Stimulated activated CD8-positive, alpha-beta memory T cell treated with anti-CD3 and anti-CD28 coated beads, Interleukin-7, amount 100 ng/mL, for 48 hours (primary cell): ENCODE measurements at places on chromosomes 12 and 14.

GRCh38 chr12:99736760-99737269, 89.3 kb downstream of the GARIN6 start:
- DNase-seq: no peak

GRCh38 chr12:12624498-12624992, 12.9 kb downstream of the CREBL2 start:
- DNase-seq: no peak

- DNase-seq: no peak
Observed at GRCh38 chr12:124673801-124674617, 106.6 kb upstream of the NCOR2 start.

DNA sequence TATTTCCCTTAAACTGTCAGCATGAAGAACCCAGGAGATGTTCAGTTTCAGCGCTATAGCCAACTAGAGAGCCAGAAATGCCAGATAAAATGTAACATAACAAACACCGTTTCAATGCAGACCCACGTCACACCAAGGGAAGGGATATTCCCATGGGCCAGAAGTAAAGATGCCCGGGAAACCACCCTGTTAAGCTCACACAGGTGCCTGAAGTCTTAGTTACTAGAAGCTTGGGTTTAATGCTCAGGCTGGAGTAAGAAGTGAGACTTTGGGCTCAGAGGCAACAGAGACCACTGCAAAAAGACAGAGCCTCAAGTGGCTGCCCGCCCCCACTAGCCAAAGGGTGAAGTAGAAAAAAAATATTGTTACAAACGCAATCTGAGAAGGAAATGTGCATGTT, 52.3 kb downstream of the SYNE3 start:
- no peak for DNase-seq

GRCh38 chr12:65609359-65609771, 214.9 kb upstream of the HMGA2 start:
- no peak for DNase-seq

GRCh38 chr12:124391340-124392261, 96.7 kb downstream of the RFLNA start:
- peak; percentile 29 for DNase-seq

GRCh38 chr12:104866291-104866690, 91.8 kb downstream of the SLC41A2 start:
- DNase-seq: no peak

- no peak for DNase-seq
Observed at GRCh38 chr12:119804011-119804641, 73.0 kb downstream of the CIT start.

GRCh38 chr12:97308576-97309198, 153.9 kb upstream of the RMST start:
- DNase-seq: no peak

DNA sequence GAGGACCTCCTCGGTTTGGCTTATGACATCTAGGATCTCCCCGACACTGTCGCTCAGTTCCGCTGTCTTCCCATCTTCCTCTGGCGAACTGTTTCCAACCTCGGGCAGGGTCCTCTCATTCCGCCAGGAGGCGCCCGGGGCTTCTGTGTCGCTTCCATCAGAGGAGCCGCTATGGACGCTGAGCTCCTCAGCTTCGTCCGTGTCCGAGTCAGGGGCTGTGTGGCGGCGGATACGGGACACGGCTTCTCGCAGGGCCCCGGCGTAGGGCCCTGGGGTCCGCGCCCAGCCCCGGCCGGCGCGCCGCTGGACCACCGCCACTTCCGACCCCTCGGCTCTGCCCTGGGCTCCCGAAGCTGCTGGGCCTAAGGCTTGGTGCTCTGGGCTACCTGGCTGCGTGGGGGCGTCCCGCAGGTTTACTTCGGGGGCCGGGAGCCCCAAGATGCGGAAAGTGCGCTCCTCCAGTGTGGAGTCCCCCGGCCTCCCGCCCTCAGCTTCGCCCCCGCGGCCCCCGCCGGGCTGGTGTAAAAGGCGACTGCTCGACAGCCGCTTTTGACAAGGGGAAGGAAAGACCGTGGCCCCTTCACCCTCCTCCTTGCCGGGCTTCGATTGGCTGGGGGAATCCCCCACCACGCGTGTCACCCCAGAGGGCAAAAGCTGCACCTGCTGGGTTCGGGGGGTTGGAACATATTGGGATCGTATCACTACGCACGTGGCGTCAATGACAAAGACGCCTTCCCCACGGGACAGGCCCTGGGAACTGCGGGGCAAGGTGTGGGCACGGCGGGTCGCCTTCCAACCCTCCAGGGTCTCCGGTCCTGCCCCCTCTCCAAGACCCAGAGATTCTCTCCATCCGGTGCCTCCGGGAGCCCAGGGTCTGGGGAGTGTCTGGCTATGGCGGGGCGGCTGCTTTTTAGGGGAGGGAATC, 2.1 kb downstream of the DDN start:
- DNase-seq: no peak

DNA sequence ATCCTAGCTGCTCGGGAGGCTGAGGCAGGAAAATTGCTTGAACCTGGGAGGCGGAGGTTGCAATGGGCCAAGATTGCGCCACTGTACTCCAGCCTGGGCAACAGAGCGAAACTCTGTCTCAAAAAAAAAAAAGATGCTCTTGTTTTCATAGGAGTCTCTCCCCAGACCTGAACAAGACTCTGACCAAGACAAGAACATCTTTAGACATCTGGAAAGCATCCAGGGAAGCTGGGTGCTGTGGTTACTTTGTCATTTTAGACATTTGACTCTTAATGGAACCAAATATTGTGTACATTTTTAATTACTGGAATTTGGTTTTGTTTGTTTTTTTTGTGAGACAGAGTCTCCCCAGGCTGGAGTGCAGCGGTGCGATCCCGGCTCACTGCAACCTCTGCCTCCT, 21.1 kb upstream of the ATF1 start:
- DNase-seq: no peak

GRCh38 chr14:80202888-80203562, 8.3 kb downstream of the DIO2 start:
- no peak for DNase-seq

DNA sequence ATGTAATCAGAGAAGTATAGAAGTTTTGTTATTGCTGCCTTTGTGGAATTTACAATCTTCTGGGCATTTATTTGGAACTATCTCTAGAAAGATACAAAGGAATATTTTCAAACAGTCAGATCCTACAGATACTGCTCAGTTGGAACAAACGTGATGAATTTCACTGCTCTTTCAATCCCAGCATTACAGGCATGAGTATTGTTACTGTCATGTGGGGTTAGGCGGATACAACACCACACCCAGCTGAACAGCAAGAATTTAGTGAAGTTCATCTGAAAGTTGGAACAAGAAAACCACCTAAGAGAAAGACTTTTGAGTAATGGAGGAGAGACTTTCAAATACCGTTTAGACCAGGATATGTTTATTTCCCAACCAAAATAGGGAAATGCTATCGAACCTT, 123.3 kb upstream of the PLXNC1 start:
- no peak for DNase-seq

GRCh38 chr14:72008666-72009065, 76.4 kb downstream of the RGS6 start:
- no peak for DNase-seq

- DNase-seq: no peak
Observed at GRCh38 chr12:102781117-102781516, 135.9 kb downstream of the PAH start.

- DNase-seq: no peak
Observed at GRCh38 chr12:121175383-121176119, 34.4 kb upstream of the P2RX4 start.

DNA sequence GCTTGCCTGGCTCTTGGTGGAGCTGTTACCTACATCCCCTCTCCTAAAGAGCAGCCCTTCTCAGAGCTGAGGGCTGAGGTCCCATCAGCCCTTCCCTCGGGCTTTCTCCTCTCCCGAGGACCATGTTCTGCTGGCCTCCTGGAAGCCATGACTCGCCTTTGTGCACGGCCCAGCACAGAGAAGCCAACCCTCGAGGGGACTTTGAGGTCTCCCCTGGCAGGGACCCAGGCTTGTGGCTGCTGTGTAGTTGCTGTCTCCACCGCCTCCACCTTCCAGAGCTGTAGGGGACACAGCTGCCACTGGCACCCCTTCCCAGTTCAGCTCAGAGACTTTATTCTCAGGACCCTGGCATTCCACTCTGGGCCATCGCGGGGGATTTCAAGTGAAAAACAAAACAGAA, 22.9 kb upstream of the CCND2 start:
- DNase-seq: no peak

GRCh38 chr12:25324861-25325260, 74.1 kb upstream of the KRAS start:
- no peak for DNase-seq

- DNase-seq: no peak
Observed at GRCh38 chr14:83483063-83483462, 1949.4 kb upstream of the SEL1L start.

DNA sequence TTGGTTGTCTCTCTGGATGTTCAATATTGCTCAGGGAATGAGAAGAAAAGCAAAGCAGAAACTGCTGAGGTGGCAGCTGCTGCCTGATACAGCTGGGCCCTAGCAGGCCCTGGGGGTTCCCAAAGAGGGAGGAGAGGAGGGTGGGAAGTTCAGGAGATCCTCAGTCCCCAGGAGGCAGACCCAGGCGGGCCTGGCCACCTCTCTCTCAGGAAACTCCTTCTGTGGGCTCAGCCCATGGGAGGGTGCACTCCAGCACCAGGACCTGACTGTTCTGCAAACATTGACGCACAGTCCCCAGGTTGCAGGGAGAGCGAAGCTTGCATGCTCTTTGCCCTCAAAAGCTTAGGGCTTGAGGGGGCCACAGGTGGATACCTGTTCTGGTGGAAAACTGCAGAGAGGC, 29.6 kb downstream of the IRF2BPL start:
- no peak for DNase-seq

DNA sequence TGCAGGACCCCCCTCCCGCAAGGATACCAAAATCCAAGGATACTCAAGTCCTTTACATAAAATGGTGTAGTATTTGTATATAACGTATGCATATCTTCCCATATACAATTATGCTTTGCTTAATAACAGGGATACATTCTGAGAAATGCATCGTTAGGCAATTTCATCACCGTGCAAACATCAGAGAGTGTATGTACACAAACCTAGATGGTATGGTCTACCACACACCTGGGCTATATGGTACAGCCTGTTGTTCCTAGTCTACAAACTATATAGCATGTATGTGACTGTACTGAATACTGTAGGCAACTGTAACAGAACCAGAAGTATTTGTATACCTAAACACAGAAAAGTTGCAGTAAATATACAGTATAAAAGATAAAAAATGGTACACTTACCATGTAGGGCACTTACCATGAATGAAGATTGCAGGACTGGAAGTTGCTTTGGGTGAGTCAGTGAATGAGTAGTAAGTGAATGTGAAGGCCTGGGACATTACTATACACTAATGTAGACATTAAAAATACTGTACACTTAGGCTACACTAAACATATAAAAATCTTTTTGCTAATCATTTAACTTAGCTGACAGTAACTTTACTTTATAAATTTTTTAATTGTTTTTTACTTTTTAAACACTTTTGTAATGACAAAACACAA, 141.1 kb downstream of the SLC41A2 start:
- DNase-seq: no peak

DNA sequence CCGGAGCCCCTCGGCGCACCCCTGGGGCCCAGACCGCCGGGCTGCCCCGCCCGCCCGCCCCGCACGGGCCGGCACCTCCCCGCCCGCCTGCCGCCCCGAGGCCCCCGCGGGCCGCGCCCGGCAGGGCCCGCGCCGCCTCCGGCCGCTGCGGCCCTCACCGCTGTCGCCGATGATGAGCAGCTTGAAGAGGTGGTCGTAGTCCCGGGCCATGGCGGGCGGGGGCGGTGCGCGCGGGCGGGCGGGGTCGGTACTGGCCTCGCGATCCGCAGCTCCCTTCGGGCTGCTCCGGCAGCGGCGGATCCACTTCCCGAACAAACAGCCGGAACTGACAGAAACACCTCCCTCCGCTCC, at the start of gene RAB35:
TSS of gene RAB35 (minus strand) at position 313 of the 351 bp plus-strand sequence. CDS start at position 210, 103 bp downstream.
- DNase-seq: no peak

DNA sequence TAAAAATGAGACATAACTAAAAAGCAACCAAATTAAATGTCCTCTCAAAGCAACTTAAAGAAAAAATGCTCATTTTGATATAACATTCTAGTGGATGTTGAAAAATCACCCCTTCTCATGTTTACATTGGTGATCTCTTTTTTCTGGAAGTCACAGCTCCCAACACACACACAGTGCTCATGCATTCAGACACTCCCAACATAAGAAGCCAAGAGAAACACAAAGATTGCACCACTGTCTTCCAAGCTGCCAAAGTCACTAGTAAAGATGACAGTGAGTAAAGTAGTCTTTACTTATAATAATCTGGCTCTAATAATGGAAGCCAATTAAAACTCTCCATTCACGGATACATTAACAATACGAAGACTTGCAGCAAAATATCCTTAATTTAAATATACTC, 218.4 kb downstream of the NTF3 start:
- DNase-seq: no peak

- no peak for DNase-seq
Observed at GRCh38 chr14:32650665-32651064, 288.0 kb upstream of the NPAS3 start.

DNA sequence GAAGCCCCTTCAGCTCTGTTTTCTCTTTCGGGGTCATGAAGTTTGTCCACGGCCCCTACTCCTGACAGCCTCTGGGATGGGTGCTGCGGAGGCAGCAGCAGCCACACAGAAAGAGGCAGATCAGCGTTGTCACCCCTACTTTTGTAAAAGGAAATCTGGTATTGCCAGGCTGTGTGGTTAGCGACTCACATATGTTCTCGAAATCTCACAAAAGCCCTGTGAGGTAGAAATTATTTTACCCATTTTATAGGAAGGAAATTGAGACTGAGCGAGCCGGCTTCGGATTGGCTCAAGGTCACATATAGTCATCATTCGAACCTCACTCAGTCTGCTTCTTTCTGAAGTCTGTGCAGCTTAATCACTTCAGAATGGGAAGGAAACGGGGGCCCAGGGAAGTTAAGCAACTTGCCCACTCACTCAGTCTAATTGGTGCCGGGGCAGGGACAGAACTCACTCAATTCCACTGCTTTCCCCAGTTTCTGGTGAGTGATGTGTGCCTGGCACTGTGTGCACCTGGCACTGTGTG, 1.1 kb upstream of the CKAP4 start:
- peak; percentile 35 for DNase-seq

- DNase-seq: no peak
Observed at GRCh38 chr12:64466178-64466577, 14.3 kb downstream of the TBK1 start.

GRCh38 chr12:26654623-26655022, 178.4 kb downstream of the ITPR2 start:
- no peak for DNase-seq

GRCh38 chr12:79842630-79843029, 92.3 kb downstream of the PPP1R12A start:
- no peak for DNase-seq

GRCh38 chr12:89324437-89324836, 27.9 kb downstream of the DUSP6 start:
- no peak for DNase-seq

GRCh38 chr14:35159742-35160409, 37.5 kb downstream of the PRORP start:
- no peak for DNase-seq

- DNase-seq: no peak
Observed at GRCh38 chr12:122399592-122400373, 22.7 kb downstream of the CLIP1 start.

GRCh38 chr12:51449580-51450246, 25.1 kb downstream of the SLC4A8 start:
- DNase-seq: no peak
